ENCODE measurements at places on chromosomes 11 and 22. TPM values are rescaled to one million over a fixed set of nuclear protein-coding genes. Genes with fewer than 3 reads are reported as not detected.

- no peak for DNase-seq
These were observed 30.6 kb downstream of the SC5D start for GRCh38 chr11:121323046-121323607.

DNA sequence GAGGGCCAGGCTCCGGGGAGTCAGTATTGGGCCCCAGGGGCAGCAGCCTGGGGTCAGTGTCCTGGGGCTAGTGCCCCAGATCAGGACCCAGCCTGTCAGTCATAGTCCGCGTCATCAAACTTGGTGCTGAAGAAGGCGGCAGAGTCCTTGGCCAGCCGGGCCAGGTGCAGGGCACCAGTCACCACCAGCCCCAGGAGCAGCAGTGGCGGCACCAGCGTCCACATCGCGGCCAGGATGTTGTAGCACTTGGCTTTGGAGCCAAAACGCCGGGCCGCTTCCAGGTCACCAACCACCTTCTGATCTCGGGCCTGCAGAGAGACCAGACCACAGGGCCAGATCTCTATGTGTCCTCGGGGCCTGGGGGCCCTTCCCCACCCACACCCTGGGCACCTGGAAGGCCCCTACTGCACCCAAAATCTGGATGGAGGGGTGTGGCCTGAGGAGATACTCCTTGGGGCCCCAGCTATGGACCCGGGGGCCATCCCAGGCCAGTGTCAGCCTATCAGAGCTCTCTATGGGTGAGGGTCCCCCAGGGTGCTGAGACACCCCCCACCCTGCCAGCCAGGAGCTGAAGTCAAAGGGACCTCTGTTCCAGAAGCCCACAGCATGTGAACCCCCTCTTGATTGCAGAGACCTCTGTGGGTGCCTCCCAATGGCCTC lies 790 bp downstream of the IFITM5 start:
- DNase-seq, result peak; percentile 13

DNA sequence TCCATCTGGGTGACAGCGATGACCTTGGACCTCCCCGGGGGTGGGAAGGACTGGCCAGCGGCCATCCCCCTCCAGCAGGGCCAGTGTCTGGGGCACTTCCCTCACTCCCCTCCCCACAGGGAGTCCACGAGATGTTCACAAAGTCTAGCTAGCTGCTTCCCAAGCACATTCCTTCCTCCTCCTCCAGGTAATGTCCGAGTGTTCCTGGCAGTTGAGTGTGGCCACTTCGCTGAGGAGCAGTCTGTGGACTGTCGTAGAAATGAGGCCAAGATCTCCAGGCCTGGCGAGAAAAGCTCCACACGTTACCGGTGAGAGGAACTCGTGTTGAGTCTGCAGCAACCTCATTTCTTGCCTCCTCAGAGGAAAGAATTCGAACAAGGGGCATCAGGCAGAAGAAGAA lies 425.5 kb downstream of the BRD1 start:
- no peak for DNase-seq

DNA sequence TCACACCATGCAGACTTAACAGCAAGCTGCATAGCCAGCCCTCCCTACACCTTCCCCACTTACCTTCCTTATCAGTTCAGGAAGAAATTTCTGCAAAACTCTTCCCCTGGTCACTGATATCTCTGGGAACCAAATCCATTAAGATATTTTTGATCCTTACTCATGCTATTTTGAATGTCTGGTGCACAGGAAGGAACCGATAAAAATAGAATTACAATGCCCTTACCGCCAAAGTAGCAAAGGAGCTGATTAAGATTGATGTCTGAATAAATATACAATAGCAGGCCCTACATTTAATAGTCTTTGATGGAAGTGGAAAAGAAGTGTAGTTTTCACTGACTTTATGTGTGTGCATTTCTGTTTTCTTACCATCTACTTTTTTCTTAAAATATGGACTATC lies 117.3 kb downstream of the MPPED2 start:
- DNase-seq, result no peak

OR52I1 gene
- not detected for total RNA-seq

OR52N2 gene
- not detected for total RNA-seq

SLC17A6 gene
- total RNA-seq, result not detected

SLC5A1 gene
- 0.59 TPM for total RNA-seq

Data from uterus (tissue), 4 donors.